ENCODE measurements at places on chromosomes 13 and 19. TPM values are rescaled to one million over a fixed set of nuclear protein-coding genes. Genes with fewer than 3 reads are reported as not detected.

The TRAPPC6A gene
- total RNA-seq = 40.3 TPM

DNA sequence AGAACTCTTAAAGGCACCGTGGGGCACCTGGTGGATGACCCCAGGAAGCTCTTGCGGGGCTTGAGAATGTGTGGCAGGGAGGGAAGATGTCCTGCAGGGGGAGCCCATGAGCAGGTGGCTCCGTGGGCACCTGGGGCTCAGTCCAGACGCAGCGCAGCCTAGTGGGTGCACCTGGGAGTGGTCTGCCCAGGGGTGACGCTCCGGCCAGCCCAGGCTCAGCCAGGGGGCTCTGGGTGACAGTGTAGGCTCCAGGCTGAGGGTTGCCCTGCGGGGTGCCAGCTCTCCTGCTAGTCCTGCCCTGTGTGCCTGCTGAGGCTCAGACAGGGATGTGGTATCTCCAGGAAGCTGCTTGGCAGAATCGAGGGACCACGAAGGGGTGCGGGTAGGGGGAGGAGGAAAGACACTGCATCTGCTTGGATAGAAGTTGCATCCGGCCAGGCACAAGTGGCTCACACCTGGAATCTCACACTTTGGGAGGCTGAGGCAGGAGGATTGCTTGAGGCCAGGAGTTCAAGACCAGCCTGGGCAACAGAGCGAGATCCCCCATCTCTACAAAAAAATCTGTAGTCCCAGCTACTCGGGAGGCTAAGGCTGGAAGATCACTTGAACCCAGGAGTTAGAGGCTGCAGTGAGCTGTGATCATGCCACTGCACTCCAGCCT, 15.0 kb upstream of the PGLS start:
- DNase-seq = peak; percentile 88

DNA sequence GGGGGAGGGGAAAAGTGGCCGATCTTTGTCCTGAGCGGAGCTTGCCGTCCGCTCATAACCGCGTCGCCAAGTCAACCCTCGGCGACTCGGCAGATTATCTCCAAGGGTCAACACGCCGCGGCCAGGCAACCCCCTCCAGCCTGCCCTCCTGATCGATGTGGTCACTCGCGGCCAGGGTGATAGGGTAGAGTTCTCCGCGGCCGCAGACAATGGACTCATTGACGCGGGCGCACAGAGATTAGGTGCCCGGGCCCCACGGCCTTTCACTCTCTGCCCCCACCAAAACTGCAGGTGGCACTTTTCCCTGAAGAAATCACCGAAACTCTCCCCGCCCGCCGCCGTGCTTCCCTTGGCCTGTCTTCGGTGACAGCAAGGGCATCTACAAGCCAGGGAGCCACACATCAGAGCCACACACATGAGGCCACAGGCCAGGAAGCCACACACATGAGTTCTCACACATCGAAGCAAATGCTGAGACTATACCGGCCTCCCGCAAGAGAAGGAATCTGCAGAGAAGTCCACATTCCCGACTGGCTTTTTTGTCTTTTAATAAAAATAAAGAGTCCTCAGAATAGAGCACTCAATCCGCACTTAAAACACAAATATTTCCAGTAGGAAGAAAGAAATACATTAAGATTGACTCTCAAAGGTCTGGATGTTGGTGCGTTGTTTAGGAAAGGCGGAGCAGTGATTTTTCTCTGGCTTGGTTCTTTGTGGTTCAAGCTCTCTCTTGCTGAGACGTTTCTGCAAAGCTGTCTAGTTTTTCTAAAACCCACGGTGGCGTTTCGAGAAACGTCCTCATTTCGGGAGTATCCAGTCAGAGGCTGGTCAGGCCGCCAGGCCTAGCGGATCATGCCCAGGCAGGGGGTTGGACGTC, 1.5 kb upstream of the PDX1 start:
- DNase-seq = peak; percentile 44

GRCh38 chr13:113427562-113428468, 25.5 kb downstream of the ADPRHL1 start:
- DNase-seq = no peak

- DNase-seq = no peak
Measured at GRCh38 chr19:30338878-30339623, 33.1 kb upstream of the ZNF536 start.

- DNase-seq = peak; percentile 64
Measured at GRCh38 chr19:17302391-17303166, 646 bp downstream of the ABHD8 start.
